ENCODE measurements at places on chromosomes 1 and 21.

DNA sequence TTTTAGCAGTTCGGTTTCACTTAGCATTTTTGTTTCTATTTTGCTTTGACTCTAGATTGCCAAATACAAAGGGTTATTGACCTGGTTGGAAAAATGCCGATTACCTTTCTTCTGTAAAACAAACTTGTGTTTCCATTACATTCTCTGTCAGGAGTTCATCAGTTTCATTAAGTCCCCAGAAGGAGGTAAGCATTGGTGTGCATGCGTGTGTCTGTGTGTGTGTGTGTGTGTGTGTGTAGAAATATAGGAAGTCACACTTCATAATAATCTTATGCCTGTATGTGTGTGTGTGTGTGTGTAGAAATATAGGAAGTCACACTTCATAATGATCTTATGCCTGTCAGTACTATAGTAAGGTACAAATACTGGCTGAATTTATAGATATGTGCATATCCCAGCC lies 10.0 kb downstream of the RGSL1 start:
- DNase-seq, result no peak

DNA sequence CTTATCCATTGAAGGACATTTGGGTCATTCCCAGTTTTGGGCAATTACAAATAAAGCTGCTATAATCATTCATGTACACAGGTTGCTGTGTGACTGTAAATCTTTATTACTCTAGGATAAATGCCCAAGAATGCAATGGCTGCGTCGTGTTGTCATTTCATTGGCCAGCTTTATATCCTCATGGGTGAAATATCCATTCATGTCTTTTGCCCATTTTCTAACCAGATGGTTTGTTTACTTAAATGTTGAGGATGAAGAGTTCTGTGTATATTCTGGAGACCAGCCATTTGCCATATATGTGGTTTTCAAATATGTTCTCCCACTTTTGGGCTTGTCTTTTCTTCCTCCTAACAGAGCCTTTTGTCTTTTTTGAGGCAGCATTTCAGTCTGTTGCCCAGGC lies 25.3 kb downstream of the TRIM11 start:
- no peak for DNase-seq

GRCh38 chr21:45207839-45208626 lies 79.7 kb downstream of the POFUT2 start:
- no peak for DNase-seq

- DNase-seq, result no peak
These were observed 17.8 kb upstream of the CHRM3 start for GRCh38 chr1:239368436-239369109.

DNA sequence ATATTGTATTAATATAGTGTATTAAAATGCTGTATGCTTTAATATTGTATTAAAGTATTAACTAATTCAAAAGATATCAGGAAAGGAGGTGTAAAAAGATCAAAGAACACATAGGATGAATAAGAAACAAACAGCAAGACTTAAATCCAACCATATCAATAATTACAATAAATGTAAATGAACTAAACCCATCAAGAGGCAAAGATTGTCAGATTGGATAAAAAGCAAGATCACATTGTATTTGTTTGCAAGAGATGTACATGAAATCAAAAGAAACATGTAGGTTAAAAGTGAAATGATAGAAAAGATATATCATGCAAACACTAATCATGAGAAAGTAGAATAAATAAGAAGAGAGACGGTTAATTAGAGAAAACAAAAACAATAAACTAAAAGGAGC lies 34.1 kb upstream of the RAB3GAP2 start:
- DNase-seq, result no peak

GRCh38 chr1:92663775-92664174 lies 121.1 kb downstream of the EVI5 start:
- DNase-seq, result no peak

DNA sequence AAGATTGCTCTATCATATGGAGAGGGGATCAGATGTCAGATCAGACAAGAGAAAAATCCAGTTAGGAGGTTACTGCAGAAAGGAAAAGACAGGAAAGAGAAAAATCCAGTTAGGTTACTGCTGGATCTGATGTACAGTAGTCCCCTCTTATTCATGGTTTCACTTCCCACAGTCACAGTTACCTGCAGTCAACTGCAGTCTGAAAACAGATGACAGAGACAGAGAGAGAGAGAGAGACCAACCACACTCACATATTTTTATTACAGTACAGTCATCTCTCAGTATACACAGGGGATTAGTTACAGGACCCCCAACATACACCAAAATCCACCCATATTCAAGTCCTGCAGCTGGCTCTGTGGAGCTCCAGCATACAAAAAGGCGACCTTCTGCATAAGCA lies 29.3 kb downstream of the NUP133 start:
- no peak for DNase-seq

- DNase-seq, result no peak
These were observed 883 bp downstream of the LAMTOR2 start for GRCh38 chr1:156055281-156056048.

DNA sequence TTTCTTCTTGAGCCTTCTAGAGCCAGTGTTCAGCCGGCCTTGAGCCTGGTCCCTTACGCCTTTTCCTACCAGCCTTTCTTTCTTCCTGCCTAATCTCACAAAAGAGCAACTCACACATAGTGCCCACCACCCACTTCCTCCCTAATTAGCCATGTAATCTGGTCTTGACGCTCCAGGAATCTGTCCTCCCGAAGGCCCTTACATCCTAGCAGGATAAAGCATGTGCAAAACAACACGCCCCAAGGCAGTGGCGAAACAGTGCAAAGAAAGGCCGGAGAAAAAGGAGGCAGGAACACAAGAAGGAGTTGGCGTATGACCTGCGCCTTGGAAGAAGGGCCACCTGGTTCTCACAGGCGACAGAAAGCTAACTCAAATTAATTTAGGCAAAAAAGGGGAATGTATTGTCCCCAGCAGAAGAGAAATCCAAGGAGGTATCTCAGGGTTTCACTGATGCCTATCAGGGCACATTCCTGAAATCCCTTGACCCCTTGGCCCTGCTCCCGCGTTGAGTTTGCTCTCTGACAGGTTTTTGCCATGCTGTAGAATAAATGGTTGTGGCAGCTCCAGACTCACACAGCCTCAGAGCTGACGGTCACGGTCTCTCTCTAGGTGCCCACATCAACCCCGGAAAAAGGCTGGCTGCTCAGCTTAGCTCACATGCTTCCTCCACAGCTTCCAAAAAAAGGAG lies 79.0 kb downstream of the ZNF281 start:
- DNase-seq, result no peak

GRCh38 chr1:32471695-32472362 lies 7.0 kb downstream of the ZBTB8B start:
- no peak for DNase-seq
